ENCODE measurements at places on chromosomes 5 and 9.

GRCh38 chr5:82296929-82297328 is 18.8 kb upstream of the RPS23 start:
- DNase-seq, result no peak

- peak; percentile 10 for DNase-seq
Observed at GRCh38 chr5:154077696-154078095, 38.9 kb downstream of the MFAP3 start.

GRCh38 chr5:14400085-14400484 is 181.5 kb upstream of the OTULINL start:
- DNase-seq, result no peak

GRCh38 chr9:84230355-84231145 is 110.0 kb downstream of the SLC28A3 start:
- DNase-seq, result peak; percentile 14

DNA sequence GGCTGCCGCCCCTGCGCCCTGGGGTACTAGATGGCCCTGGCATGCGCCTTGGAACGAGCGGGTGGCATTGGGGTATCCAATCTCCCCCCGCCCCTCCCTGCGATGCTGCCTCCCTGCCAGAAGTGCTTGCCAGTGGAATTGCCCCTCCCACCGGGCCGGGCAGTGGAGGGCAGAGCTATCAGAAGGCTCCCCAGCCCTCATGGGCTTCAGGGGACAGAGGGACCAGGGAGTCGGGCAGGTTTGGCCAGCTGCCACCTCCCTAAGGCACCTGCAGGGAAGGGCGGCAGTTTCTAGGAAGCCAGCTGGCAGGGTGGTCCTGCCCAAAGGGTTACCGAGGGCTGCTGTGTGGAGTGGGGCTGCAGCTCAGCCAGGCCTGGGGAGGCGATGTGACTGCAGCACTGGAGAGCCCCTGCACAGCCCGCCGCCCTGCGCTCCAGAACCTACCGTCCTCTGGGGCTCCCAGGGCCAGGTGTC is 52.8 kb upstream of the EGFL7 start:
- DNase-seq, result no peak

DNA sequence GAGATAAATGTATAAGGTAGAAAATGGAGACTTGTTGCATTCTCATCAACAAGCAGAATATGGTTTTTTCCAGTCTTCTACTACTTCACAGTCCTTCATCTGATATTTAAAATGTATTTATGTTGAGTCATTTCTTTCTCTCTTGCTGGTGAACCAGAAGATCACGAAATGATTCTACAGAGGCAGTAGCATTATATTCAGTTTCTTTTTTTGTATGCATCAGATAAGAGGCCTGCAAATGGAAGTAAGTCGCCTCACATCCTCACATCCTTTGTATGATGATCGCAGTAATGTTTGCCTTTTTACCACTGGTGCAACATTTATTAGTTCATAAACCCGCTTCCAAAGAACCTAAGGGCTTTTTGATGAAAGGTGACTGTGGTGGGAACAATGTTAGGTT is 22.1 kb upstream of the IL13 start:
- DNase-seq, result no peak

- DNase-seq, result peak; percentile 67
Observed at GRCh38 chr5:149834246-149834855, 104.2 kb downstream of the PPARGC1B start.

GRCh38 chr5:74081126-74081525 is 455.1 kb downstream of the ARHGEF28 start:
- DNase-seq, result no peak

All from thyroid gland (tissue), 4 donors.